NCI-H1930 (cell line): ENCODE measurements at places on chromosomes 6 and 20.

DNA sequence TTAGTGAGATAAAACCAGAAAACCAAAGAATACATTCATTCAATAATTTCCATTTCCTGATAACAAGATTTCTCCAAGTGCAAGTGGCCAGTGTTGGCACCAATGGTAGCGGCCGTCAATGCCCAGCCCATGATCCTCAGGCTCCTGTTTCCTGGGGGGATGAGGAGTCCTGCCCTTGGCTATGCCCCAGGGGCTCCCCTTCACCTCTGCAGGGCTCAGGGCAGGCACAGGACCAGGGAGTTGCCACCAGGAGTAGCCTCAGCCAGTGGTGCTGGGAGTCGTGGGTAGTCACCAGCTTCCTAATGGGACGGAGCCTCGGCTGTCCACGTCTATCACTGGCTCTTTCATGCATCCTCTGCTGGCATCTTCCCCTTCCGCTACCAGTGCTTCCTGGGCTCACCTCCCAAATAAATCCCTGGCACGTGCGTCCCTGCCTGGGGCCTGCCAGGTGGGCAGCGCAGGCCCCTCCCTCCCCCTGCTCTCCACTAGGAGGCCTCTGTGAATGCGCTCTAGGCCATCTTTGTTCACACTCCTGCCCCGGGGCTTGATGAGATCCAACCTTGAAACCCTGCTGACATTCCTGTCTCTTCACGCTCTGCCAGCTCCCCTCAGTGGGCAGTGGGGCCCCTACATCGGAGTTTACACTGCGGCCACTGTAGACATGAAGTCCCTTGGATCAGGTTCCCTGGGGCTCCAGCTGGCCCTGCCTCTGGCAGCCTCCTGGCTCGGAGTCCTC, 215.7 kb downstream of the SYNDIG1 start:
- DNase-seq: no peak

GRCh38 chr6:20906945-20907344, 372.7 kb downstream of the CDKAL1 start:
- no peak for DNase-seq

DNA sequence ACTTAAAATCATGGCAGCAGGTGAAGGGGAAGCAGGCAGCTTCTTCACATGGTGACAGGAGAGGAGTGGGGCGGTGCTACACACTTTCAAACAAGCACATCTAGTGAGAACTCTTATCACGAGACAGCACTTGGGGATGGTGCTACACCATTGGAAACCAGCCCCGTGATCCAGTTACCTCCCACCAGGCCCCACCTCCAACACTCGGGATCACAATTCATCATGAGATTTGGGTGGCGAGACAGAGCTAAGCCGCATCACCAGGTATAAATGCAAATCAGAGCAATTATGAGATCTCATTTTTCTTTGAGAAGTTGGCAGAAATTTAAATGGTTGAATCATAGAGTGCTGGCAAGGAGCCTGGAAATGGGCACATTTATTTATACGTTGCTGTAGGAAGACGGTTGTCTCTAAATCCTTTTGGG, 31.4 kb downstream of the IGF2R start:
- no peak for DNase-seq

DNA sequence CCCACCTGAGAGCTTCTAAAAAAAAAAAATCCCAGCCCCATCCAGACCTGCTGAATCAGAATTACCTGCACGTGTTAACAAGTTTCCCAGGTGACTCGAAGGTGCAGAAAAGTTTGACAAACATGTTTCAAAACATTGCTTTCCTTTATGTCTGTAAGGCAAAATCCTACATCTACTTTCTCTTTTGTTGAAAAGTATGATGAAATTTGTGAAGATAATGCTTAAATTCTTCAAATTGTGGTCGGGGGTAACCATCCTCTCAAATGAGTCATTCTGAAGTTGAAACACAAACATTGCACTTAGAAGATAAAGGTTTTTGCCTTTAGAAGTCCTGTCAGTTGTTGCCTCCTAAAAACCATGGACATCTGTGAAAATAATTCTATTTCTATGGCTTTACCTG, 429.7 kb downstream of the EPHA7 start:
- DNase-seq: no peak

- DNase-seq: no peak
Observed at GRCh38 chr20:61960836-61961235, 104.8 kb downstream of the TAF4 start.

DNA sequence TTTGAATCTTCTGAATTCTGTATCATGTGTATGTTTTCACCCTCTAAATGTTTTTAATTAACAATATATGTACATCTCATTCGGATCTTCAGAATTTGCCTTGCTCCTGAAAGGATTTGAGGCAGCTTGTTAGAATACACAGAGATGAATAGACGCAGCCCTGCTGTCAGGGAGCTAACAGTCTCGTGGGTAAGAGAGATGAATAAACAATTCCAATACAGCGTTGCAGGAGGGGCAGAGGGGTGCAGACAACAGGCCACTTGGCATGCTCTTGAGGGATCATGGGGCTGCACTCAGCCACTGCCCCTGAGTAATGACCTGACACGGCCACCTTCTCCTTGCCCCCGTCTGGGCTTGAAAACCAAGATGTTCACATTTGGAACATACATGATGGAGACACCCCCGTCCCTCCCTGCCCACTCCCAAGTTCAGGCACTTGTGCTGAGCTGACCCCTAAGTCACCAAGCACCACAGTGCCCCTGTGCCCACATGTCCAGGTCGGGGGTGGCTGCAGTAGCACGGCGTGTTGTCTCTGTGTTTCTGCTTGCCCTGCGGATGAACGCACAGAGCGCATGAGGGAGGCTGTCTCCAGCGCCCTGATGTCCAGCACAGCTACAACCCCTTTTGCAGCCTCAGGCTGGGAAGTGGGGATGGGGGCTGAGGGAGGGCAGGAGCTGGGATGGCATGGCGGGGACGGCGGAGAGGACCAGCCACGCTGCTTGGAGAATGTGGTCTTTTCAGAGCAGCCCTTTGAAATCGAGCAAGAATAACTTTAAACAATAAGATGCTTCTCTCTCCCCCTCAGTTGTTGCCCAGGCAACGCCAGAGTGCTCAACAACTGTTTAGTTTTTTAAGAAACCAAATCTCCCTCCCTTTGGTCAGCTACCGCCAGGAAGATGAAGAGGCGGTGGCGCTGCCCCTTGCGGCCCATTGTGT, 33.0 kb upstream of the CDH22 start:
- no peak for DNase-seq

DNA sequence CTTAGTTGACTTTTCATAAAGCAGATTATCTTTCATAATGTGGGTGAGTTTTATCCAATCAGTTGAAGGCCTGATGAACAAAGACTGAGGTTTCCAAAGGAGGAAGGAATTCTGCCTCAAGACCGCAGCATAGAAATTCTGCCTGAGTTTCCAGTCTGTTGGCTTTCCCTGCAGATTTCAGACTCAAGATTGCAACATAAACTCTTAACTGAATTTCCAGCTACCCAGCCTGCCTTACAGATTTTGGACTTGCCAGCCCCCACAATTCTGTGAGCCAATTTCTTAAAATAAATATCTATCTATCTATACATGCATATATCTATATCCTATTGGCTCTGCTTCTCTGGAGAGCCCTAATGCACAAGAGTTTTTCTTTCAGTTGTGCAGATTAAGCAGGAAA, 57.3 kb upstream of the SMLR1 start:
- no peak for DNase-seq
